NCI-H2171 (cell line): ENCODE measurements at places on chromosomes 5 and 9.

- DNase-seq = peak; percentile 17
Measured at GRCh38 chr5:143968071-143968878, 156.3 kb downstream of the HMHB1 start.

DNA sequence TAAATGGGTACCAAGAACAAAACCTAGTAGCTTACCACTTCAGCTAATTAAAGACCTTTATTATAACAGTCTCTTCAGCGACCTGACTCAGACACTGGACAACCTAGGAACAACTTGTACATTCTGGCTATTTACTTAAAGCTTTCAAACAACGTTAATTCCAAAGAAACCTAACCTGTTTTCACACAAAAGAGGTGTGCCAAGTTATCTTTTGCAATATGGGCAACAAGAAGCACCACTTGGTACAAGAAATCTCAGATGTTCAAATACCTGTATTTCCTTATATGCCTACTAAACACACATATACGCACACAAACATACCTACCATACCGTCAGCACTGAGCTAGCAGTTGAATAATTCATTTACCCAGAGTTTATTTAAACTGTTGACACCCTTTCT, 23.0 kb downstream of the RNF145 start:
- DNase-seq = no peak

DNA sequence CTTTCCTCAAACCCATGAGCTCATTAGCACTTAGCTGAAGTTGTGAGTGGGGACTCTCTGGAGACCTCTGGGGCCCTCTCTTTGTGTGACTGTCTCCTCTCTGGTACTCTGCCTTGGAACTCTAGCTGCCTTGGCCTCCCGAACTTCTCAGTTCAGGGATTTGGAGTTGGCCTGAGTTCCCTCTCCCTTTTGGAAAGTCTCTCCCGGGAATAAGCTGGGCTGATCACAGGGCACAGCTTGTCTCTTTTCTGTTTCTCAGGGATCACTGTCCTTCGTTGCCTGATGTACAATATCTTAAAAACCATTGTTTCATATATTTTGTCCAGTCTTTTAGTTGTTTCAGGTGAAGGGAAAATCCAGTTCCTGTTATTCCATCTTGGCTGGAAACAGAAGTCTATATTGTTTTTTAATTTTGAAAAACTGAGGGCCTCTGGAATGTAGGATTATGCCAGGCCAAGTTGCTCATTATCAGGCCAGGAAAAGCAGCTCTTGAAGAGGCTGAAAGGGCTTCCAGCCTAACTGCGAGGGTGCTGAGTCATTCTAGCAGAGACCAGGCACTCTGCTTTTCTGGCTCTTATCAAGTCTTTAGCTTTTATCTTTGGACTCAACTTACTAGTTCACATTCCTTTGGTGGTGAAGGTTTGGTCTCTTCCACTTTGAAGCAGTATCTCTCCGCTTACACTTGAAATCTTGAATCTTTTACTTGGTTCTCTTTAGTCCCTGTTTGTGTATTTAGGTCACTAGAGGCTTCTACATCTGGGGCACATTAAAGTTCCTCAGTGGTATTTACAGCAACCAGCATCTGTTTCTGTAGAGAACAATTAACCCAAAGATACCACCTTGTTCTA, 8.4 kb upstream of the RGS3 start:
- DNase-seq = no peak

- DNase-seq = no peak
Measured at GRCh38 chr5:160496334-160496733, 74.7 kb downstream of the PTTG1 start.

- no peak for DNase-seq
Measured at GRCh38 chr5:93583768-93584595, 960 bp downstream of the NR2F1 start.

DNA sequence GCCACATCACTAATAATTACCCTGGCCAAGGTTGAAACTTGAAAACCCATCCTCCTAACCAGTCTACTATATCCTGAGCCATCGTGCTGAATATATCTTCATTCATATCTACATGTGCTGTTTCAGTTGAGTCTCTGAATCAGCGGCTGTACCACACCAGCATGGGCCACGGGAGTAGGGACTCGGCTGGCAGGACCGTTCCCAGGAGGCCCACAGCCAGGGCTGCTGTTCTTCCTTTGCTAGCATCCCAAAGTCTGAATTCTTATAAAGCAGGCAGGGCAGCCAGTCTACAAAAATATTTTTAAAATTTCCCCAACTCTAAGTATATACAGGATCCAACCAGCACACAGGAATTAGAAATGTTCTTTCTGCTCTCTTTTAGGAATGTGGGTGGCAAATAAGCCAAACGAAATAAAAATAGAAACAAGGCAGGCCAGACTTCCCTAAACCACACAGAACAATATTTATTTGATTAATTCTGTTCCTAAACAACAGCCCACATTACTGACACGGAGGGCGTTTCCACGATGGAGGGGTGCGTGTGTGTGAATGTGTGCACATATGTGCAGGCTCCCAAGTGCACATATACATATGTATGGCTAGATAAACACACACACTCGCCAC, 42.8 kb upstream of the EQTN start:
- DNase-seq = no peak

DNA sequence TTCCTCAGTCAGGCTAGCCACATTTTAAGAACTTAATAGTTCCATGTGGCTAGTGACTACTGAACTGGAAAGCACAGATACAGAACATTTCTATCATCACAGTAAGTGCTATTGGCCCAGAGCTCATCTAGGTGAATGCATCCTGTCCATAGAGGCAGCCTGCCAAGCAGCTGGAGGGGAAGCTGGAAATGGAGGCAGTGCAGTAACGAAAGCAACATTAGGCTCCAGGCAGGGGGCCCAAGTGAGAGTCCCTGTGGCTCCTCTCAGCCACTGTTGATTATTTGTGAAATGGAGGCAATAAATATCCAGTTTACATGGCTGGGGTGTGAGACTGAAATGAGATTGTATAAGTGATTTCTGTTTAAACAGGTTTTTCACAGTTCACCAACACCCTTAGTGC, 227.2 kb upstream of the KLF9 start:
- DNase-seq = no peak

- no peak for DNase-seq
Measured at GRCh38 chr5:113969901-113970300, 392.0 kb upstream of the KCNN2 start.

- no peak for DNase-seq
Measured at GRCh38 chr5:43255704-43256103, 57.5 kb downstream of the HMGCS1 start.

- DNase-seq = no peak
Measured at GRCh38 chr5:160852049-160852448, at the start of gene ATP10B. Gene ATP10B, minus strand, starts transcription at chr5:160852211. Its CDS starts 164,137 bp downstream, at chr5:160688074.

- DNase-seq = no peak
Measured at GRCh38 chr5:57626703-57627102, 144.1 kb upstream of the ACTBL2 start.

DNA sequence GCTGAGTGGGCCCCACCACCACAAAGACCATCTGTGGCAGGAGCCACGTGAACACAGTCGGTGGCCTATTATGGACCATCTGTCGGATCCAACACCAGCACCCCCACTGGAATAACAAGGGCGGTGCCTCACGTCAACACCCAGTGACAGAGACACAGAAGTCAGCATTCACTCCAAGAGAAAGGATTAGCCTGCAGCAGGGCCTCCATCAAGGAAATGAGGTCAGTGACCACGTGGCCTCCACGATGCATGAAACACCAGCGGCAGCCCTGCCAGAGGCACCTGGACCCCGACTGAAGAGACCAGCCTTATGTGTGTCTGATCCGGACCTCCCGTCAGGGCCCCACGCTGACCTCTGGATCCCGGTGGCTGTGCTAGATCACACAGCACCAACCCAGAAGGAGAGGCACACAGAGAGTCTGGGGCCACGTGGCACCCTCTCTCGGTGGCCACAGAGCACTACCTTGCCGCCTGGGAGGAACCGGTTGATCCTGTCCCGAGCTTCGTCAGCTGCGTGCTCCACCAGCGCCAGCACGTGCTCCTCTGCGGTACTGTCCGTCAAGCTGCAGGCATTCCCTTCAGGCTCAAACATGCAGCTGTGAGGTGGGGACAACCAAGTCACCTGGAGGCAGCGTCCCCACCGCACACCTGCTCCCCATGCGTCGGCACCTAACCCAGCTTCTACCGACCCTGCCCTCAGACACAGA, 9.0 kb downstream of the BRD9 start:
- DNase-seq = no peak

- DNase-seq = no peak
Measured at GRCh38 chr9:86445671-86446070, 91.5 kb upstream of the TUT7 start.

DNA sequence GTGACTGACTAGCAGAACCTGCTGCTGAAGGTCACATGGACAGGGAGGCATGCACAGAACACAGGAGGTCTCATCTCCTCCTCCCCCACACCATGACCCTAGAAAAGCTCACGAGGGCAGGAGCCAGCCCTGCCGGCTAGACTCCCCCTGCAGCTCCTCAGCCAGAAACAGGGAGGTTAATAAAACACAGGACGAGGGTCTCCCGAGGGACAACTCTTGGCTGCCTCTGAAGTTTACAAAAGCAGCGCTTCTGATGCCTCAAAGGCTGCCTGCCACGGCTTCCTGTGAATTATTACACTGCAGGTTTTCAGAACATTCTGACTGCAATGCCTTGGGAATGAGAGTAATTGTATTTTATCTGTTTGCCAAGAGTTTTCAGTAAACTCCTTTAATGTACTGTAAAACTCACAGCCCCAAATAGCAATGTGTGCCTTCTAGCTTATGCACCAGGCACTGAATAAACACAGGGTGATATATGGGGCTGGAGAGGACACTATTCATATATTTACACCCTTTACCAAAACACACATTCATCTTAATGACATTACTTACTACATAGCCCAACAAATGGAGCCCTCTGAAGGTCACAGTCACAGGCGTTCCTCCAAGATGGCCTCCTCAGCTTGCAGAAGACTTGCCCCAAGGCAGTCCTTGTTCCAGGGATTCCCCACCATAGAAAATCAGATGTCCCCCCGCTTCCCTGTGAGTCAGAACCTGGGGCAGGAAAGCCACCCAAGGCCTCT, 83.7 kb downstream of the C5orf15 start:
- no peak for DNase-seq

GRCh38 chr5:148524721-148525120, 129.6 kb downstream of the HTR4 start:
- no peak for DNase-seq

DNA sequence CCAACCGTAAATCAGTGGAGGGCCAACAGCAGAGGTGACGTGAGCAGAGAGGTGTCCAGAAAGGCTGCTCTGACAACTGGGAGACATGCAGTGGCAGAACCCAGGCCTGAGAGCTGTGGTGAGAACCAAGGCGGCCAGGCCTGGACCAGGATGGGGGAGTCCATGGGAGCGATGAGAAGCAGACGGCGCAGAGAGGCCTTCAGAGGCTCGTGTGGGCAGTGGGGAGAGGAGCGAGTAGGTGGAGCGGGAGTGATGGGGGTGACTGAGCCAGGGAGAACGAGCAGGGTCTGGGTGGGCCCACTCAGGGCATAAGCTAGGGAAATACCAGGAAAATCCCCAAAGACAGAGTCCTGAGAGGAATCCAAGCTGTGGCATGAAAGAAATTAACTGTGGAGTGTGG, 7.9 kb upstream of the IL3 start:
- no peak for DNase-seq

DNA sequence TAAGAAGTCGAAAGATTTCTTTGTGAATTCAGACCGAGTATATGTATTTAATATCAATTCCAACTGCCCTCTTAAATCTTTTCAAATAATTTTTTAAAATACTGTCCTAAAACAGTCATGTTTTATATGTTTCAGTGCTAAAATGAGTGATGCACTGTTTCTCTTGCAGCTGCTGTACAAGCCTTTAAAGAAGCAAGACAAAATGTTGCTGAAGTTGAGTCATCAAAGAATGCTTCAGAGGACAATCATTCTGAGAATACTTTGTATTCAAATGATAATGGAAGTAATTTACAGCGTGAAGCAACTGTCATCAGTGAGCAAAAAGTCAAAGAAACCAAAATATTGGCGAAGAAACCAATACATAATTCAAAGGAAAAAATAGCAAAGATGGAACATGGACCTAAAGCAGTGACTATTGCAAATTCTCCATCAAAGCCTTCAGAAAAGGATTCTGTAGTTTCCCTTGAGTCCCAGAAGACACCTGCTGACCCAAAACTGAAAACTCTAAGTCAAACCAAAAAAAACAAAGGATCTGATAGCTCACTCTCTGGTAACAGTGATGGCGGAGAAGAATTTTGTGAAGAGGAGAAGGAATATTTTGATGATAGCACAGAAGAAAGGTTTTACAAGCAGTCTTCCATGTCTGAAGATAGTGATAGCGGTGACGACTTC, 58.0 kb downstream of the LOX start:
- DNase-seq = no peak

DNA sequence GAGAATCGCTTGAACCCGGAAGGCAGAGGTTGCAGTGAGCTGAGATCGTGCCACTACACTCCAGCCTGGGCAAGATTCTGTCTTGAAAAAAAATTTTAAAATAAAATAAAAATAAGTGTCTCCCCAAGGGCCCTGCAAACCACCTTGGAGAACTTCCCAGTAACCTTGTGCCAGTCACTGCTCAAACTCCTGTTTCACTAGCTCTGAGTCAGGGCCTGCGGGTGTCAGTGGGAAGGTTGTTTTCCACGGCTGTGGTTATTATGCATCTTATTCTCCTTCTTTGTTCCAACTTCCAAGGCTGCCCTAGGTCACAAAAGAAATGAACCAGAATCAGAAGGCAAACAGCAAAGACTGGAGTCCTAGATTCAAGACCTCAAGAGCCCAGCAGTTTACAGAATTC, 246.7 kb downstream of the ADAMTSL1 start:
- no peak for DNase-seq

DNA sequence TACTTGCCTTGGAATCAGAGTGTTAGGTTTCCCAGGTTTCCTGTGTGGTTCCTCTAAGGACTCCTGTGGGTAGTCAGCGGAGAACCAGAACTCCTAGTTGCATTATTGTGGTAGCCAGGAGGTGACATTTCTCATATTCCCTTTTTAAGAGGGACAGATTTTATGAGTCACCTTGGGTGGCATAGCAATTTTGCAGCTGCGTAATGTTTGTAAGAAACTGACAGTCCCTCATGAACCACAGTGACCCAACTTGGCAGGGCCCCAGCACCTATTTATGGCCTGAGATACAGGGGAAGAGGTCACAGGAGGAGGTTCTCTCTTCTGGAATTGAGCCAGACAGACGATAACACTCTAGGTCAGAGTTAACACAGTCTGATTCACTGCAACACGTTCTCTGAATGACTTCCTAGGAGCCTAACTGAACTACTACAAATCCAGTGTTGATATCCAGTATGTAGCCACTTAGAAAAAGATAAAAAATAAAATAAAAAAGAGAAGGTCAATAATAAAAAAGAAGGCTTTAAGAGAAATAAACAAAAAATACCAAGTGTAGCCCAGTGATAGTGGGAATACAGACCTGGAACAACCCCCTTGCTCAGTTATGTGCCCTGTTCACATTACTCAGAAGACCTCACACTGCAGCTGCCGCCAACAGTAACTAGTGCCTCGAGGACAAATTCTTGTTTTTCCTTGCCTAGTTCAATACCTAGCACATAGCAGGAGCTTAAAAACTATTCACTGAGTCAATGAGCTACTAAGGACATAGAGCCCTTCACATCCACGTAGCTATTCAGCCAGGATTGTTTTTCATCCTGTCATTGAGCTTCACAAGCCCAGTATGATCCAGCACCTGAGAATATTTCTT, 50.7 kb upstream of the VLDLR start:
- peak; percentile 6 for DNase-seq

- no peak for DNase-seq
Measured at GRCh38 chr5:24065779-24066178, 558.4 kb downstream of the PRDM9 start.
